Osteocyte (in vitro differentiated cells): ENCODE measurements at places on chromosomes 4 and X.

DNA sequence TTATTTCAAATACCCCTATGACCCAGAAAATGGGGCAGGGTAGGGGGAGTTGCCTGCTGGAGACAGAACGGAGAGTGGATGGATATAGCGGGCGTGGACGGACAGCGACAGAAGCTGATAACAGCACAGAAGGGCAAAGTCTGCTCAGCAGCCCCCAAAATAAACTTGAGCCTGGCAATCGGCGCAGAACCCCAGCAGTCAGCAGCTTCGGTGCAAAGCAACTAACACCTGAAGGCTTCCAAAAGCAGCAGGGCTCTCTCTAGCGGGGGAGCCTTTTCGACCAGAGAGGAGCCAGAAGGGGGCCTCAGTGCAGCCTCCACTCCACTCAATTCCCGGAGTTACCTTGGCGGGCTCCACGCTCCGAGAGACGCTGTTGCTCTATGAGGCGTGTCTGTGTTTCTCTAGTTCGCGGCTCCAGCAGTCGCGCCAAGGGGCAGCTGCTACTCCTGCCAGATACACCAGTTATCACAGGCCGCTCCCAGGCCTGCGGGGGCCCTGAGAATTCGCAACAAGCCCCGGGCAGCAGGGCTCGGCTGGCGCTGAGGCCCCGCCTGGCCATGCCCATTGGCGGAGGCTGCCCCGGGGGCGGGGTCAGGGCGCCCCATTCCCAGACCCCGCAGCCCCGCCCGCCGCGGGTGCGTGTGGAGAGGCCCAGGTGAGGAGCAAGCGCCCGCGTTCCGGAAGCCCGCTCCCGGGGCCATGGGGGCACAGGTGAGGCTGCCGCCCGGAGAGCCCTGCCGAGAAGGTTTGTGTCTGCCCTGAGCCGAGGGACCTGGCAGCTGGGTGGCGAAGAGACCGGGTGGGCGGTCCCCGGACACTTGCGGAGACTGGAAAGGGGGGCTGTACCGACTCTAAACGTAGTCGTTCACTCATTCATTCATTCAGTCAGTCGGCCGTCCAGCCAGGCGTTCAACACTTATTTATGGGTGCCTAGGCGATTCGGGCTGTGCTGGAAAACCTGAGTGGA lies at the start of the genes CNGA1 and NIPAL1:
Gene CNGA1, minus strand, starts transcription at position 541 of the 967 bp plus-strand sequence. CDS start 63,992 bp downstream, outside the sequence.
Gene NIPAL1, plus strand, starts transcription at position 632 of the 967 bp plus-strand sequence. Its CDS starts 68 bp downstream, at position 700.
- peak; percentile 86 for DNase-seq

DNA sequence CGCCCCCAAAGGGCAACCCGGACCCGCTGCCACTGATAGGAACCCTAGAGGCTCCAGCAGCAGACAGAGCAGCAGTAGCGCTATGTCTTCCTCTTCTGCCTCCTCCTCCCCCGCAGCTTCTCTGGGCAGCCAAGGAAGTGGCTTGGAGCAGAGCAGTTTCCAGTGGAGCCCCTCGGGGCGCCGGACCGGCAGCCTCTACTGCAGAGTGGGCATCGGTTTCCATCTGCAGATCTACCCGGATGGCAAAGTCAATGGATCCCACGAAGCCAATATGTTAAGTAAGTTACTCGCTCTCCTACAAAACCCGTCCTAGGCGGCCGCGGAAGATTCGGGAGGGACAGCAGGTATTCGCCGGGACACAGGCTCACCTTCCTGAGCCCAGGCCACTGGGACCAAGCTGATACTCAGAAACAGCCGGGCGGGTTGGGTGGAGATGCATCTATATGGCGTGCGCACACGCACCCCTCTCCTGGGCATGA lies 477 bp downstream of the FGF5 start:
- DNase-seq = no peak

GRCh38 chrX:25618248-25618647 lies 519.9 kb upstream of the MAGEB18 start:
- DNase-seq = no peak

GRCh38 chrX:65195621-65196020 lies 219.4 kb upstream of the ZC4H2 start:
- no peak for DNase-seq

GRCh38 chr4:7867701-7868435 lies 71.8 kb downstream of the AFAP1 start:
- no peak for DNase-seq

- DNase-seq = no peak
Observed at GRCh38 chr4:68927165-68927564, 24.4 kb downstream of the UGT2A3 start.

DNA sequence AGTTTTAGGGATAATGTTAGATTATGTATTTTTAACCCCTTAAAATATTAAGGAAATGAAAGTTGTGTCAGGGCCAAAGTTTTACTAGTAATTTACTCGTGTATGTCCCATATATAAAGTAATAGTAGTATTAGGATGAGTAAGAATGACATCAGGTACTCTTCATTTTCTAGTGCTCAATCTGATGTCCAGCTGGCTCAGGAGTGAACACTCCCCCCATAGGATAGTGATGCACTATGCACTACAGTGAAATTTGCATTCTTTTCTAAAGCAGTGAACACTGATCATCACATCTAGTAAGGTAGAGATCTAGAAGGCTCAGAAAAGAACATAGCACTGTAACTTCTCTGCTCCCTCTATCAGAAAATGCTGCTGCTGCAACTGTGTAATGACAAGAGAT lies 409.7 kb downstream of the GLUD2 start:
- DNase-seq = no peak

GRCh38 chr4:52837716-52838558 lies 24.2 kb upstream of the RASL11B start:
- no peak for DNase-seq
